ENCODE measurements at places on chromosomes 13 and 19.

DNA sequence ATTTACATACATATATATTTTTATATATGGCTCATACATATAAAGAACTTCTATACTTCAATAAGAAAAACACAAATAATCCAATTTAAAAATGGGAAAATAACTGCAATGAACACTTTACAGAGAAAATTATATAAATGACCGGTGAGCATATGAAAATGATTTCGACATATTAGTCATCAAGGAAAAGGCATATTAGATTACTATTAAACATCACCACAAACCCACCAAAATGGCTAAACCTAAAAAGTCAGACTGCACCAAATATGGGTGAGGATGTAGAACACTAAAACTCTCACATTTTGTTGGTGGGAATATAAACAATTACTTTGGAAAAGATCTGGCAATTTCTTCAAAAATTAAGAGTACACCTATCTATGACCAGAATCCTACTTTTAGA is 316.2 kb downstream of the ENOX1 start:
- DNase-seq: no peak

GRCh38 chr19:30662211-30662861 is 290.2 kb downstream of the ZNF536 start:
- no peak for DNase-seq

DNA sequence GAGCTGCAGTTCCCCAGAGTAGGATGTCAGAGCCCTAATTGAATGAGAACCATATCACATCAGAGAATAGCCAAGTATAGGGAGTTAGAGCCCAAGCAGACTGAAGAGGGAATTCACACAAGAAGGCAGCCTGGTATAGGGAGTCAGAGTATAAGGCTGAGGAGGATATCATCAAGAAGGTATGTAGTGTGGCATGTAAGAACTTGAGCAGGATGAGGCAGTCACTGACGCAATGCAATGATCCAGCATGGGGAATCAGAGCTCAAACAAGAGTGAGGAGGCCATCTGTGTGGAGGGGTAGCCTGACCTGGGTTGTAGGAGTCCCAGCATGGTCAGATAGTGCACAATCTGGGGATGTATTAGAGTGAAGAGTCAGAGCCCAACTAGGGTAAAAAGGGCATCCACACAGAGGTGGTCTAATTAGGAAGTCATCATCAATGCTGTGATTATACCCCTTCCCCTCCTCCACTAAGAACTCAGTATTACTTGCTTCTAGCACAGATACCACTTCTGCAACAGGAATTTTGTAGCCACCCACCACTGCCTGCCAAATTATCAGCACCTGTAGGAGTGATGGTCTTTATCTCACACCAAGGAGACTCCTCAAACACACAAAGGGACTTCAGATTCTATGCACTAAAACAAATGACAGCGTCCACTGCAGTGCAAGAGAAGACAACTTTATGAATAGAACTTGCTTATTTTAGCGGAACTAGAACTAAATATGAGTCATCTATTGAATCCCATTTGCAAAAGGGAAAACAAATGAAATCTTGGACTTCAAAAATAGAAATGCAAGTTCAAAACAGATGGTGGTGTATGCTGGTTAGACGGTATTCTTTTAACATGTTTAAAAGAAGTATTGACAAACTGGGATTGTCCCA is 107.2 kb downstream of the FNDC3A start:
- no peak for DNase-seq

DNA sequence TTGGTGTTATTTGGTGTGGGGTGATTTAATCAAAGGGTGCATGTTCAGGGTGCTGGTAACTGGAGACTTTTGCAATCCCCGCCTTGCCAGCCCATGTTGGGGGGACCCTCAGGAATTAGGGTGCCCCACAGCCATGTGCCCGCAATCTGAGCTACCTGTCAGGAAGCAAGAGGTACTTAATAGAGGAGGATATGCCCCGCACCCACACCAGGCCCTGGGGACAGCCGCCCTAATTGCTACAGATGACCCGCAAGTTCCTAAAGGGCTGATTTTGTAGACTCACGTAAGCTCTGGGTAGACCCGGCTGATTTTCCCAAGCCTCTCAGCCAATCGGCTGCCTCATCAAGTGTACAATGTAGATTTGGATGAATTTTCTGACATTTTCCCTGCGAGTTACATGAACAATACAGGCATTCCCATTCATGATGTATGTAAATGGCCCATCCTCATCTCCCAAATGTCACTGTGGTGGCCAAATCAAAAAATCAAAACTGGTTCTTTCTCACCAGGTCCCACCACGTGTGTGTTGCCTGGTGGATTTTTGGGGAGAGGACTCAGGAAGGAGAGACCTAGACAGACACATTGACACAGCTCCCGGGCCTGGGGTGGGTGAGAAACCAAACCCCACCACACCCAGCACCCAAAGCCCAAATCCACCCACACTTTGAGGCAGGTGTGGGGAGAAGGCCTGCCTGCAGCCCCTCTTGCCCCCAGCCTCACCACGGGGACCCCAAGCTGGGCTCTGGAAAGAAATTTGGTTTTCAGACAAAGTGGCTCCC is 119.2 kb upstream of the SPACA7 start:
- no peak for DNase-seq

DNA sequence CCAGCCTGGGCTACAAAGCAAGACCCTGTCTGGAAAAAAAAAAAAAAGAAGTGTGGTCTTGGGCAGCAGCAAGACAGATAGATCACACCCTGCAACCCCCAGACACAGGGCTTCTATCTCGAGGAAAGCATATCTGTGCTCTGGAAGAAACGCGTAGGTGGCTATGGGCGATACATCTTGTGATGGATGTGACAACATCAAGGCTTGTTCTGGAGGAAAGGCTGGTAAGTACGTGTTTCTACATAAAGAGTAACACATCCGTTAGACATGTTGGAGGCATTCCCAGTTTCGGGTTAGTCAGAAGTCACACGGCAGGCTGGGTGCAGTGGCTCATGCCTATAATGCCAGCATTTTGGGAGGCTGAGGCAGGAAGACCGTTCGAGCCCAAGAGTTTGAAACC is 6.6 kb upstream of the DHDH start:
- DNase-seq: peak; percentile 61

Data from mucosa of gallbladder (tissue), 1 donor.